ENCODE measurements at places on chromosomes 7 and 10. TPM values are rescaled to one million over a fixed set of nuclear protein-coding genes. Genes with fewer than 3 reads are reported as not detected.
A peak's percentile ranks its signal among the peaks of the same experiment; 100 is the strongest.

Gene CDNF
- 4.1 TPM for polyA plus RNA-seq

Gene ADCYAP1R1
- 0.99 TPM for polyA plus RNA-seq

Gene PON1
- polyA plus RNA-seq, result 0.52 TPM

Gene PRSS37
- 1.3 TPM for polyA plus RNA-seq

GRCh38 chr7:158633055-158633956 is 45.7 kb upstream of the PTPRN2 start:
- no peak for DNase-seq

GRCh38 chr7:146922782-146923181 is 806.2 kb downstream of the CNTNAP2 start:
- no peak for DNase-seq

Gene AQP1
- 153 TPM for polyA plus RNA-seq

Gene CYP3A4
- polyA plus RNA-seq, result 0.46 TPM

DNA sequence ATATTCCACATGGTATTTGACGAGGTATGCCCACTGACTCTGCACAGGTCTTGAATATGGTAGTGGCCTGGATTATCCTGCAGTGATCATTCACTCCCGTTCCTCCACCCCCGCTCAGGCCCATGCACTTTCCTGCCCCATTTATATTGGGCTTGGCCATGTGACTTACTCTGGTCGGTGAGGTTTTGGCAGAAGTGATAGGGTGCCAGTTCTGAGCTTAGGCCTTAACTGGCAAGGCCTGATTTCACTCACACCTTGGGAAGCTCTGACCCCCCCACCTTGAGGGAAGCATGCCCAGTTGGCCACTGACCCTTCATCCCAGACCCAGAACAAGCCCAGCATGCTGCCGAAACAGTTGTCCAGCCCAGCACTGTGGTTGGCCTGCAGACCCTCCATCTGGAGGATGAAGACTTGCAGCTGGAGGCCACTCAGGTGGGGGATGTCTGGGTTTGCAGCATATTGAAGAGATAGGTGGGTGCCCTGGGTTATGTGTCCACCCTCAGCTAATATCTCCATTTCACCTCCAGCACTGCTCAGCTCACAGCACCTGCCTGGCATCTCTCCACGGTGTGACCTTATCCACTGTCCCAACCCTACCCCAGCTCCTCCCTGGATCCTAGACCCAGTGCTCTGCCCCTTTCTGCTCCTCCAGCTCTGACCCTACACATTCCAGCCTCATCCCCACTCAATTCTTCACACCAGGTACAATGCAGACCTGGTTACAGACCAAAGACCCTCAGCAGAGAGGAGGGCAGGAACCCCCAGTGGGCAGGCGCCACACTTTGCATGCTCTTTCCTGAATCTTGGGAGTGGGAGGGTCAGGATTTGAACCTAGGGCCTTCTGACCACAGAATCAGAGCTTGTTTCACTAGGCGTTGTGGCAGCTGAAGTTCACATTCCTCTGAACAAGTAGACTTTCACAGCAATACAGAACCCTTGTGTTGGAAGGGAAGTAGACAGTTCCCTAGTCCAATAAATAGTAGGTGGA is 138.1 kb upstream of the CHST15 start:
- DNase-seq, result no peak

GRCh38 chr10:117640406-117640805 is 97.9 kb downstream of the EMX2 start:
- no peak for DNase-seq

DNA sequence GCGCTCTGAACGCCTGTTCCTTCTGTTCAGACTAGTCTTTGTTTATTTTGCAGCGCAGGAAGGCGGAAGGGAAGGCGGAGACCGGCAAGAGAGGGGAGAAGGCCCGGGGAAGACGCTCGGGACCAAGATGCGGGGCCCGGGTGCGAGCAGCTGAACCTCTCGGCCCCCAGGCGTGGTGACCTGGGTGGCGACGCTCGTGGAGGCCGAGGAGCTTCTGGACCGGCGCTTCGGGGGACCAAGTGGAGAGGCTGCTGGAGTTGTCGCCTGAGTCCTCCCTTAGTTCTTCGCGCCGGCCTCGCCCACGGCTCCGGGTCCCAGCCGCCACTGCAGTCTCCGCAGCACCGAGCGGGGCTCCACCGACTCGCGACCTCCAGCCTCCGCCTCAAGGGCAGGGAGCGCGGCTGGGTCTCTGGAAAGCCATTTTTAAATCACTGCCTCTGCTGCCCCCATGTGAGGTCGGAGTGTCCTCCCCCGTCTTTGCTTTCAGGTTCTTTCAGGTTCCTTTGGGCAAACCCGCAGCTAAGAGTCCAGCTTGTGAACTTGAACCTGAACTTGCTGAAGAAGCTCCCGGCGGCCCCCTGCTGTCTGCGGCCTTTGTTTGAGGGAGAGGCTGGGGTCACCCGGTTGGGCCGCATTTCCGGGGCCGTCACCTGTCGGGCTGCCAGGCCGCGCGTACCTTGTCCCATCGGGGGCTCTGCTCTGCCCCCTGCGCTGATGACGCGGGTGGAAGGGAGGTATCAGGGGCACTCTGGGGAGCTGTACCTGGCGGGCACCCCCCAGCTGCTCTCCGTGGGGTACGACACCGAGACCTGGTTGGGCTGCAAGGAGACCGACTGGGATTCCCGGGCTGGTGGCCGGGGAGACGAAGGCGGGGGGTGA is 136.0 kb downstream of the KIF20B start:
- no peak for DNase-seq

DNA sequence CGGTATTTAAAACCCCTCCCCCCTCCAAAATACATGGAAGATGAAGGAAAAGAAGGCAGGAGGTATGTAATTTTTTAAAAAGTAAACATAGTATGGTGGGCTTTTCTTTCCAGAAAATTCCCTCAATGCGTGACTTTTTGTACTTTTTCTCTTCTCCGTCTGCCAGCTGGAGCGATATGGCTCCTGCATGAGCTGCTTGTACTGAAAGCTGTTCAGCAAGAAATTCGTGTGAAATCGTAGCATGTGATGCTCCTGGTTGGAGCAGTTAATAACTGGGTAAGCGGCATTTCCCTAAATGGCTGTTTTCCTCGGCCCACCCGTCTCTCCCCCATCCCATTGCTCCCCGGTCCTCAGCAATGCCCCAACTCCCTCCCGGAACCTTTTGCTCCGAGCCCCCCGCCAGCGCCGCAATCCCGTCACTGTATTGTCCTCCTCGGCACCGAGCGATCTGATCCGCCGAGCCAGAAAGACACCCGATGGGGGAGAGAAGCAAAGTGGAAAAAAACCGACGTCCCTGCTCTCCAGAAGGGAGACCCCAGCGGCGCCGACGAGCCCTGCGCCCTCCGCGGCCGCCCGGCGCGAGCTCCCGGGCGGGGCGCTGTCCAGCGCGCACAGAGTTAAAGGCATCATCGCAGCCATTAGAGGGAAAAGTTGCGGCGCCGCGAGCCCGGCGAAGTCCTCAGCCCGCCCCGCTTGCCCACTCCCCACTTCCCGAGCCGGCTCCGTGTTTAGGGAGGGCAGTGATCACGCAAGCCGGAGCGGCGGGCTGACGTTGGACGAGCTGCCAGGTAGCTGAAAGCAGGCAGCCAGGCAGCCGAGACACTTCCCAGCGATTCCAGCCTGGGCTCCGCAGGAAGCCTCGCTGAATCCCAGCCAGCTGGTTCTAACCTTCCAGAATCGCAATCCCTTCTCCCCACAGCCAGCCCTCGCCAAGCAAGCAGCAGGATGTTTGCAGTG is at the start of gene VSTM2A:
Gene VSTM2A, plus strand, starts transcription at position 707 of the 957 bp plus-strand sequence. CDS start 356 bp downstream, outside the sequence.
- peak; percentile 48 for DNase-seq

DNA sequence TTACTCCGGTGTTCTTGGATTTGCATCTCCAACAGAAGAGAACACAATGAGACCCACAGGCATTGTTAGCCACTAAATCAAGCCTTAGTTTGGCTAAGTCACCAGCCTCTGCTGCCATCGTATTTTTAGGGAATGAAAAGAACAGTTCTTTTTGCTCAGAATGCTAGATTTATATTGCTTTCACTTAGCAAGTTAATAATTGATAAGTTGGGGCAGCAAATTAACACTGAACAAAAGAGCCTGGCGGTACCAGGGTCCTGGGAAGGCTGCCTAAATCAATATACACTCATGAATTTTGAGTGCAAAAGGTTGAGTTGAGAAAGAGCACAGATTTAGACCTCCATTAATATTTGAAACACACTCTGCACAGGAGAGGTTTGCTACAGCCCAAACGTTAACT is 767.7 kb downstream of the TYW1 start:
- DNase-seq, result no peak

- DNase-seq, result no peak
Measured at GRCh38 chr7:25409897-25410636, 181.8 kb upstream of the NPVF start.

GRCh38 chr7:31979690-31980330 is 90.4 kb downstream of the PDE1C start:
- no peak for DNase-seq
